ENCODE measurements at places on chromosomes 4 and X.

GRCh38 chr4:176818531-176818930 is 25.8 kb upstream of the VEGFC start:
- no peak for DNase-seq

DNA sequence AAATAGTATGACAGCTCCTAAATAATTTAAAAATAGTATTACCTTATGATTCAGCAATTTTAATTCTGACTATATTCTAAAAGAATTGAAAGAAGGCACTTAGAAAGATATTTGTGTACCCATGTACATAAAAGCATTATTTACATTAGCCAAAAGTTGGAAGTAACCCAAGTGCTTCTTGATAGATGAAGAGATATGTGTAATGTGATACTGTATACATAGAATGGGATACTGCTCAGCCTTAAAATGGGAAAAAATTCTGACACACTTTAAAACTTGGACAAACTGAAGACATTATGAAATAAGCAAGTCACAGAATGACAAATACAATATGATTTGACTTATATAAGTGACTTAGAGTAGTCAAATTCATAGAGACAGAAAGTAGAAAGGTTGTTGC is 112.2 kb downstream of the IDS start:
- DNase-seq, result no peak

GRCh38 chr4:6727943-6728250 is 11.9 kb downstream of the BLOC1S4 start:
- DNase-seq, result no peak

DNA sequence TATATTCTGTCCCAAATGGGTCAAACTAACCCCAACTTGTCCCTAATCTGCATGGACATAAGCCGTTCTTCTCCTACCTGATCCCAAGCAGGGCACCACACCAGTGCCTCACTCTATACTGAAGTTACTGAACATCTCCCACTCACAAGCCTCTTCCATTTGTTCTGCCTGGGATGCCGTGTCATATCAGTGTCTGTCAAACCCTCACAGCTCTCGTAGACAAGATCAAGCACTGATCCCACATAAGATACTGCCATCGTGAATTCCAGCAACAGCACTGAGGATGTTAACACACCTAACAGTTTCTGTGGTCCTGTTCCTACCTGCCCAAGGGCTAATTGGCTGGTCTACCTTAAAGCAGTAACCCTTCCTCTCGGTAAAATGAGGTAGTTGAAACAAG is 162.1 kb downstream of the APBB2 start:
- no peak for DNase-seq

DNA sequence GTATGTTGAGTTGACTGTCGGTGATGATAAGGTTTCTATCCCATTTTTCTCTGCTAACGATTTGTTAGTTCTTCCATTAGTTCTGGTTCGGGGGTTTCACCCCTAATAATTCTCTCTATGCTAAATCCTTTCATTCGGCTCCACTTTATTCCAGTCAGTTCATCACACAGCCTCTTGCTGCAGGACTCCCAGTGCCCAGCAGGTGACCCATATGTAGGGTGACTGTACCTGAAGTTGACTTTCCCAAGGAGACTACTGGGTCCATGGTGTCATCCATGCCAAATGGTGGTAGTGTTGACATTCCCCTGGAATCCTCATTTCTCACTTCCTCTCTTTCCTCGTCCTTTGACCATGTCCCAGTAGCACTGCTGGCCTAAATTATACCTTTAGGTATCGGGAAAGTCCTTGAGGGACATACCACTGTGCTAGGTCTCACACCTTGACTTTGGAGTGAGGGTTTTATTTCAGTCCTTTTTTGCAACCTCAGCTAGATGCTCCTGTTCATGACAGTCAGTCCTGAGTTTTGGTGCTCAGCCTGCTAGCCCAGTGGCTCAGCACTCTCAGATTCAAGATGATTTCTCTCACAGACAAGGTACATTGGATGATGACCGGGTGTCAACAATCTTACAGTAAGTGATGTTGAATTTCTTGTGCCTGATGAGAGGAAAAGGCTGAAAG is 105.1 kb upstream of the ARHGAP24 start:
- DNase-seq, result no peak

GRCh38 chrX:39985071-39985470 is 112.7 kb downstream of the BCOR start:
- no peak for DNase-seq

DNA sequence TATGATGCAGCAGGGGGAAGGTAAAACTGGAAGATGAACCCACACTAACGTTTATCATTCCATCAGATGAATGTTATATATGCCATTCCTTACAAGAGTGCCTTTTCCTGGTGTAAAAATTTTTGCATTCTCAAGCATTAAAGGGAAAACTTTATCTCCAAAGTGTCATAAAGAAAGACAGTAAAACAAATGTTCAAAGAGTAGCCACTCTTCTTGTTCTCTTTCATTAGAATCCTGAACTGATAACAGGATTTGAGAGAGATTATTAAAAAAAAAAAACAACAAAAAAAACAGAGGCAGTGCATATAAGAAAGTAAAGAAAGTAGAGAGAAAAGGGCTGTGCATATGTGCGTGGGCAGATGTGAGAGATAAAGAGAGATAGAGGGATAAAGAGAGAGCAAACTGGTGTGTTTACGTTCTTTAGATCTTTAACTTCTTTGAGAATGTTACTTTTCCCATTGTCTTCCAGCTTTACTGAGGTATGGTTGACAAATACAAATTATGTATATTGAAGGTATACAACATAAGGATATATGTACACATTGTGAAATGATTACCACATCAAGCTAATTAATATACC is 275.4 kb downstream of the HS3ST1 start:
- DNase-seq, result no peak
